SIG-M5 (cell line): ENCODE measurements at places on chromosomes 13 and 19.

- DNase-seq: no peak
Observed at GRCh38 chr19:31718898-31719297, 369.7 kb upstream of the TSHZ3 start.

GRCh38 chr19:46970815-46971214 lies 48.8 kb upstream of the NPAS1 start:
- no peak for DNase-seq

DNA sequence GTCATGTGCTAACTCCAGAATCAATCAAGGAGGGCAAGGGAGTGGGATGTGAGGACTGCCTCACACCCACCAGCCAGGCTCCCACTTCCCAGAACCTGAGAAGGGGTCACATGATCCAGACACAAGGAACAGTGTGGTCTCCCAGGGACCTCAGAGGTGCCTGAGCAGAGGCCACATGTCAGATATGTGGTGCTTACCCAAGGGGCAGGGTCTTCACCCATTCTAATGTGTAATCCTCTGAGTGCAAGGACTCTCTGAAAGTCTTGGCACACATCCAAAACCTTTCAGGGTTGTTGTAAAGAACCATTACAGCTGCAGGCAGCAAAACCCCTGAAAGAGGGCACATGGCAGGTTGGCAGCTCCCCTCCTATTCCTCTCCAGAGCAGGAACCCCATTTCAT lies 656.6 kb downstream of the UQCRFS1 start:
- no peak for DNase-seq

GRCh38 chr13:39407786-39408185 lies 195.2 kb downstream of the LHFPL6 start:
- DNase-seq: no peak

DNA sequence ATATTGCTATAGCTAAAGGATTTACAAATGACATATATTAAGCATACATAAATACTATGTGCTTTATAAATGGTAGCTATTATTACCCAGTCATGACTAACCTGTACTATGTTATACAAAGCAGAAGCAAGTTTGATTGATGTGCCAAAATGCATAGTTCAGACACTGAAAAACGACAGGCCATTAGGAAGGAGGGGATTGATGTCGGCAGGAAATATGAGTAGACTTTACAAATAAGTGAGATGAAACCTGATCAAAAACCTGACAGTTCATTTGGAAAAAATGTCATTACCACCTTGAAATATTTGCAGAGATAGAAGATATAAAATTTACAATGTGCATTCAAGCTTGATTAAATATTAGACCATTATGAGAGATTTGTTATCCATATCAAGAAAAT lies 38.8 kb upstream of the TPP2 start:
- DNase-seq: no peak

- no peak for DNase-seq
Observed at GRCh38 chr13:24152292-24153214, 8.0 kb upstream of the SPATA13 start.

GRCh38 chr13:77338329-77338728 lies 11.4 kb upstream of the MYCBP2 start:
- no peak for DNase-seq

DNA sequence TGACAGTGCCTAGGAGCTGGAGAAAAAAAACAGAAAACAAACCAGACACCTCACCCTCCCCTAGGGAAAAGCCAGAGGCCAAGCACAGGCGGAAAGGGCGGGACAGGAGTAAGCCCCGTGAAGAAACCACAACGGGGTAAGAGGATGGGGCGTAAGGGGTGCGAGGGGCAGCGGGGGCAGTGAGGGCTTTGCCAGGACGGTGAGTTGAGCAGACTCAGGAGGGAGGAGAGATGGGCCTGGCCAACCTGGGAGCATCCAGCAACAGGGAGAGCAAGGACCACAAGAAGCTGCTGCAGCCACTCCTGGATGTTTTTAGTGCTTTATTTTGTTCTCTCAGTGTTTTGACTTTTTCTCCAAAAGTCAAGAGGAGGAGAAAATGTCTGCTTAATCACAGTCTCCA lies 114.1 kb upstream of the SOX1 start:
- DNase-seq: no peak

- no peak for DNase-seq
Observed at GRCh38 chr13:78046331-78046730, 127.7 kb upstream of the EDNRB start.

- no peak for DNase-seq
Observed at GRCh38 chr13:91329733-91330132, 17.8 kb upstream of the MIR17HG start.

DNA sequence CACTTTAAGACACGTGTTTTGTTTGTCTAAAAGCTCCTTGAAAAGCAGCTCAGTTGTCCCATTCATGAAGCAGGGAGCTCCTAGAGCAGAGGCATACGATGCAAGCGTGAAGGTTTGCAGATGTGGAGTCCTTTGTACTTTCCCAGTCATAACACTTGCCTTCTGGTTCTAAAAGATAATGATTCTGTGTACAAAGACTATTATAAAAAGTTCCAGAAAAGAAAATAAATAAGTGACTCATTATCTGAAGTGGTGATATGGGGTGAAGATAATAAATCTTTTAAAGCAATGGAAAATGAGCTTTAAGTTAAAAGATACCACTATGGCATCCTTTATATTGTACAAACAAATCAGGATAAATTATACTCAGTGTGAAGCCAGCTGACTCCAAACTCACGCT lies 569.9 kb downstream of the MYO16 start:
- no peak for DNase-seq

DNA sequence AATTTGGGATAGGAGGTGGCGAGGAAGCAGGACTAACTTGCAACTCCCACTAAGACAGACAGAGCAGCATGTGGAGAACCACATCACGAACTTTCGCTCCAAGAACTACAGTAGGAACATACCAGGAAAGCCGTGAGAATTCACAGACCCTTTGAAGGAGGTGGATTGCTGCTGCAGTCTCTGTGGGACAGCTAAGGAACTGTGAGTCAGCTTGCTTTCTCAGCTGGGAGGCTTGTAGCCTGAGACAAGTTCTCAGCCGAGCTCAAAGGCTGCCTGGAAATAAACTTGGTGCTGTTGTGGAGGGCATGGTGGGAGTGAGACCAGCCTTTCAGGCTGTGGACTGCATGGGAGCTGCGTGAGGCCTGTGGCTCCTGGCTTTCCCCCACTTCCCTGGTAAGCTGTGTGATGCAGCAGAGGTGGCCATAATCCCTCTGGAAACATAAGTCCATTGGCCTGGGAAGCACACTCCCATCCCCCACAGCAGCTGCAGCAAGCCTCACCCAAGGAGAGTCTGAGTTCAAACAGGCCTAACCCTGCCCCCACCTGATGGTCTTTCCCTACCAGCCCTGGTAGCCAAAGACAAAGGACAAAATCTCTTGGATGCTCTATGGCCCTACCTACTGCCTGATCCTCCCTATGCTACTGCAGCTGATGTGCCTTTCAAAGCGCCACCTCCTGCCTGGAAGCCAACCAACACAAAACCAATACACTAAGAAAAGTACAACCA lies 441.1 kb upstream of the HTR2A start:
- no peak for DNase-seq

GRCh38 chr13:49586717-49587116 lies 1.4 kb upstream of the RCBTB1 start:
- DNase-seq: no peak

DNA sequence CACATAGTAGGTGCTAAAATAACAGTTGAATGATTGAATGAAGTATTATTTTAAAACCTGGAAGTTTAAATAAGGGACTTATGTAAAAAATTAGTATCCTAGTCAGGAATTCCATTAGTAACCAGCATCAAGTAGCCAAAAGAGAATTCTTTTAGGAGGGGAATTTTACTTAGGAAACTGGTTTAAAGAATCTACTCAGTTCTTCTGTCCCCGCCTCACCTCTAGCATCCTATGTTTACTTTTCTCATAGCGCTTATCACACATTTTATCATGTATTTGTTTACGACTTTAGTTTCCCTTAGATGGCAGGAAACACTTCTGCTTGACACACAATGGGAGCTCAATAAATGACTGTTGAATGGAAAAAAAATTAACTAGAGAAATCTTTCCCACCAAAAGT lies 229.0 kb downstream of the KLF5 start:
- no peak for DNase-seq

GRCh38 chr13:79910875-79911540 lies 429.9 kb downstream of the SPRY2 start:
- DNase-seq: no peak

DNA sequence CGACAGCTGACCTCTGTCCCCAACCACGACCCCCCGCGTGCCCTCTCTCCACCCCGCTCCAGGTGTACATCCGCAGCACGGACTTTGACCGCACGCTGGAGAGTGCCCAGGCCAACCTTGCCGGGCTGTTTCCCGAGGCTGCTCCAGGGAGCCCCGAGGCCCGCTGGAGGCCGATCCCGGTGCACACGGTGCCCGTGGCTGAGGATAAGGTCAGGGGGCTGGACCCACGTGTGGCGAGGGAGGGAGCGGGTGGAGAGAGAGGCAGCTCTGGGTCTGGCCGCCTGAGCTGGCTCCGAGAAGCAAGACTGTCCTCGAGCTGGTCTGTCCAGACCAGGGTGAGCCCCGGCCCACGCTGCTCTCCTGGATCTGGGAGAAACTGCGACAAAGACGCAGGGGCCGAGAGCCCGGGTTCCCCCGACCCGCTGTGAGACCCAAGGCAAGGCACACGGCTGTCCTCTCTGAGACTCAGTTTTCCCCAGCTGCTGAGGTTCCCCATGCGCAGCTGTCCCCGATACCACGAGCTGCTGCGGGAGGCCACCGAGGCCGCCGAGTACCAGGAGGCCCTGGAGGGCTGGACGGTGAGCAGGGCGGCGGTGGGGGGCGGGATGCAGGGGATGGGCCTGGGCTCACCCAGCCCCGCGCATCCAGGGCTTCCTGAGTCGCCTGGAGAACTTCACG lies 1.5 kb downstream of the ACP4 start:
- DNase-seq: no peak

DNA sequence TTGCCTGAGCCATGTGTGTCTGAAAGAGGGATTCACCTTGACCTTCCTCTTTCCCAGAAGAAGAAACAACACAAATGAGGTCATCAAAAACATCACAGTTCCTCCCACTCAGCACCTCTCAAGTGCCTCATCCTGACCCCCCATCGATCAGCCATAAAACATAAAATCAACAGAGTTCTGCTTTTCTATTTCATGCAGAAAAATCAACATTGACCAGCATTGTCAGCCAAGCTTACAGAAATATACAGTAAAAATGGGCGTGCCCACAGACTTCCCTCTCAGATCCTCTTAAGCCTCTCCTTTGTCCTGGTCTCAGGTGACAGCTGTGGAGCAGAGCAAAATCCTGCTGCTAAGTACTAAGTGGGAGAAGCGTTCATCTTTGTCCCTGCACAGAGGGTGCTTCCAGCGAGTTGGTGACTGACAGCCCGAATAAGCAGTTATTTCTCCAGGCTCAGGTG lies 213.3 kb downstream of the OLFM4 start:
- DNase-seq: no peak

- DNase-seq: no peak
Observed at GRCh38 chr13:111526922-111527321, 206.5 kb downstream of the TEX29 start.

- DNase-seq: no peak
Observed at GRCh38 chr19:32082028-32082427, 263.4 kb upstream of the ZNF507 start.

DNA sequence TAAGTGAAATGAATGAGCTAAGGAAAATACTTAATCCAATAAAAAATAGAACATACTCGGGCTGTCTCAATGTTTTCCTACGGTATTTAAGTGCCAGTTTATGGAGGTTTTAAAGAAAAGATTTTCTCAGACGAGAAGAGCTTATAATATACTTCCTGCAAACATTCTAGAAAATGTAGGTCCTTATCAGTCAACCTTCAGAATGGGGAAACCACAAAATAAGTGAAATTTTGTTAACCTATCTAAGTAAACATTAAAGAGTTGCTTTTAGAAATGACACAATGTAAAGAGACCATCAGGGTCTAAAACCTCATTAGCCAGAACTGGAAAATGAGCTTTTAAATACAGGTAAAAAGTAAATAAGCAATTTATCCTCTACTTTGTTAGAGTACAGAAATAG lies 12.1 kb downstream of the MIR17HG start:
- no peak for DNase-seq

DNA sequence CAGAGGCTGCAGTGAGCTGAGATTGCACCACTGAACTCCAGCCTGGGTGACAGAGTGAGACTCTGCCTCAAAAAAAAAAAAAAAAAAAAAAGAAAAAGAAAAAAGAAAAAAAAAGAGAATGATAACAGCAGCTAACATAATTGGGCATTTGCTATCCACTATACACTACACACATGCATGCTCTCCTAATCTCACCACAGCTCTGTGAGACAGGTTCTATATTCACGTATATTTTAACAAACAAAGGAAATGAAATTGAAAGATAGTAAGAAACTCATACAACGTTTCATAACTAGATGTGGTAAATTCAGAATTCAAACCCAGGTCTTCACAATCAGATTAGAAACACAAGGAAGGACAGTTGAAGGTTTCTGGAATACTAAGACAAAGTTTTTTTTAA lies 265.7 kb downstream of the DIAPH3 start:
- no peak for DNase-seq

GRCh38 chr13:20716951-20717350 lies 13.5 kb downstream of the IL17D start:
- DNase-seq: no peak

GRCh38 chr19:38455031-38455430 lies 21.5 kb downstream of the RYR1 start:
- no peak for DNase-seq

DNA sequence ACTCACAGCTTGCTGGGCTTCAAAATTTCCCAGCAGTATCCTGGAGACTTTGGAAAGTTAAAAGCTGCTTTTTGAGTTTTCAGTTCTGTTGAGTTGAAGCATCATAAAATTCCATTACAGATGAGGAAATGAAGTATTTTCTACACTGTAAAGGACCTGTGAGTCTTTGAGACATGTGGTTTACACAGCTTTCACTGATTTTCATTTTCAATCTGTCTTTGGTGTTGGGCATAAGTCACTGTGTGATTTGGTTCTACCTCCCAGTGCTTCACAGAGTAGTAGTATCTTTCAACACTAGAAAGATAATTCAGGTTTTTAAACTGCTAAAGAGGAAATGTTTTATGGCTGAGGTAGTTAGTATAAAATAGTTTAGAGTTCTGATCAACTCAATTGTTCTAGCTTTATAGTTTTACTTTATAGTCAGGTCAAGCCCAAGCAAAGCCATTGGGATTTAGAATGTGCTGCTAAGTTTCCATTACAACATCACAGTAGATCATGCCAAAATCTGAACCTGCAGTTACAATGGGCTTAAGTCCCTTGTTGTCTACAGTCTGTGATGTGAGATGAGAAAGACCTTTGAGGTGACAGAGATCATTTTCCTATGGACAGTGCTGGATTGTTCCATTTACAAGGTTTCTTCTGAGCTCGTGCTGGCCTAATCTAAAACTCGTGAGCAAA lies 161.6 kb downstream of the FLT1 start:
- no peak for DNase-seq
